Mesothelial cell of epicardium (in vitro differentiated cells): ENCODE measurements at places on chromosomes 6 and 20. TPM values are rescaled to one million over a fixed set of nuclear protein-coding genes. Genes with fewer than 3 reads are reported as not detected.

- H3K36me3 ChIP-seq, result peaks cover 18% of the 10 kb centered on the region
- H3K4me3 ChIP-seq, result no peak overlapping the region
- H3K27ac ChIP-seq, result no peak overlapping the region
- DNase-seq, result no peak
These were observed 45.4 kb downstream of the CEP162 start for GRCh38 chr6:84182001-84182400.

DNA sequence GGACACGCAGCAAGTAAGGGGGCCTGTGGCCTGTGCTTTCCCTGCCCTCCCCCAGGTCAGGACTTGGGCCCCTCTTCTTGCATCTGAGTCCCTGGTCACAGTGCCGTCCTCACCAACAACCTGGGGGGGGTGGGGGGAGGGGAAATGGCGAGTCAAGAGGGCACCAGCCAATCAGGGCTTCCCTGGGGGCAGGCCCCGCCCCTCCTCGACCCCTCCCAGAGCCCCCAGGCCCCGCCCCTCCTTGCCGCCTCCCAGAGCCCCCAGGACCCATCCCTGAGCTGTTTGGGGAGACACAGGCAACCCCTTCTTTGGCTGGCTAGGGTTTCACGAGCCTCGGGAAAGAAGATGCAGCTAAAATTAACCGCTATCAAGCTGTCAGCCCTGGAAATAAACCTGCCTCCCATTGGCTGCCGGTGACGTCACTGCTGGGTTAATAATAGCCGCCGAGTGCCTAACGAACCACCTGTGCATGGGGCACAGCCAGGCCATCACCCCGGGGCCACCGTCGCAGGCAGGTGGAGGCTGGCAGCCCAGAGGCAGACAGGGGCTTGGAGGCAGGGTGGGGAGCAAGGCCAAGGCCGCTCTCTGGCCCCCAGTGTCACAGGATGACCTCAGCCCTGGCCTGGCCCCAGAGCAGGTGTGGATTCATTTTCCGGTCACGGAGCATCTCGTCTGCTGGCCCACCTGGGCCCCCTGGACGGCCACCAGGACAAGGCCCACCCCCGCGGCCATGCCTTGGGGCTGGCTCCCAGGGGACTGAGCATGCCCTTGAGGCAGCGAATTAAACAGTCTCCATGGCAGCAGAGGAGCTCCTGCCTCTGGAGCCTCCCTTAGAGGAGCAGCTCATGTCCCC, 3.2 kb upstream of the EEF1A2 start:
- peaks cover under 1% of the 10 kb centered on the region for H3K4me1 ChIP-seq
- DNase-seq, result no peak
- peaks cover 51% of the 10 kb centered on the region for H3K27me3 ChIP-seq
- no peak overlapping the region for H3K27ac ChIP-seq

- H3K4me3 ChIP-seq, result no peak overlapping the region
- DNase-seq, result no peak
- H3K27me3 ChIP-seq, result peaks cover 45% of the 10 kb centered on the region
- H3K4me1 ChIP-seq, result no peaks in the 10 kb centered on the region
- H3K36me3 ChIP-seq, result no peaks in the 10 kb centered on the region
These were observed 73.2 kb upstream of the BHLHE23 start for GRCh38 chr20:63079971-63080370.

DNA sequence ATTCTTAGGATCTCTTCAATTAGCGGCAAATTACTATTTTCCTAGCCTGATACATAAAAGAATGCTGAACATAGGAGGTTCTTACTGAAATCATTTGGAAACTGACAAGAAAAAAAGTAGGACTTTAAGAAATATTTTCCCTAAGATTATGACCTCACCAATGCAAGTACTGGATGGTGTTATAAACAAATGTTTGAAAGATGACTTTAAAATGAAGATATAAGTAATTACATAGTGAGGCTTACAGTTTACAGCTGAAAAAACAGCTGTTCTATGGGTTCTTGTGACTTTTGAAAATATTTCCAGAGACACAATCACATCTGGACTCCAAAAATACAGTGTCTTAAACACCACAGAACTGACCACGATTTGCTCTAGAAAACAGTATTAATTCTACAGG, 64.9 kb downstream of the ADAT2 start:
- H3K36me3 ChIP-seq, result no peaks in the 10 kb centered on the region
- no peak for DNase-seq
- H3K27me3 ChIP-seq, result no peaks in the 10 kb centered on the region
- no peaks in the 10 kb centered on the region for H3K4me1 ChIP-seq
- no peak overlapping the region for H3K4me3 ChIP-seq

Gene OPN5
- total RNA-seq, result not detected in 3 replicates

DNA sequence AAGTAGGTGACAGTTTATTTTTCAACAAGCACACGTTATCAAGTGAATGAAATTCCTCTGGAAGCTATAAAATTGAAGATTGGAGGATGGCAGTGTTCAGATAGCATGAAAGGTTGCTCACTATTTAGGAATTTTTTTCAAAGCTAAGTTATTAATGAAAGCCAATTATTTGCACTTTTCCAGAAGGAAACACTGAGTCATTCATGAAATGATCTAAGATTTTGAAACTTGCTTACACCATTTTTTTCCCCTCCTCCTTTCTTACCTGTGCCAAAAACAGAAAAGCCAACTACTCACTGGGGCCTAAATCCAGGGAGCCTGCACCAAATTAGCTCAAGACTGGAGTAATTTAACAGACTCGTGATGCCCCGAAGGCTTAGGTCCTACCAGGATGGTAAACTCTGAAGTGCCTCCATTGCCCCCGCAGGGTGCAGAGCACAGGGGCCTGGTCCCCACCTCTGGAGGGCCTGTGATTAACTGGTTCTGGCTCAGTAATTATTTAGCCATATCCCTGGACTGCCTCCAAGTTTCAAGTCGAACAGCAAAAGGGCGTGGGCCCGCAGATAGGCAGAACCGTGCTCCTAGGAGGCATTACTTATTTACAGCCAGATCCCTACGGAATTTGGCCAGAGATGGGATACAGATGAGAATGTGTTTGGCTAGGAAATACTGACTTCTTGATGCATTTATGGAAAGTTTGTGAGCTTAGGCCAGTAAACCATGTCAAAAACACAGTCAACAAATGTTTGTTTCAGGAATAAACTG, 28.0 kb upstream of the ZNF217 start:
- H3K4me1 ChIP-seq, result peaks cover 36% of the 10 kb centered on the region
- no peaks in the 10 kb centered on the region for H3K27me3 ChIP-seq
- H3K36me3 ChIP-seq, result no peaks in the 10 kb centered on the region
- peak overlapping the region; percentile 97 for H3K27ac ChIP-seq

Gene PLA2G7
- 0.45 to 0.54 TPM (median 0.49 TPM) in 3 replicates for total RNA-seq

DNA sequence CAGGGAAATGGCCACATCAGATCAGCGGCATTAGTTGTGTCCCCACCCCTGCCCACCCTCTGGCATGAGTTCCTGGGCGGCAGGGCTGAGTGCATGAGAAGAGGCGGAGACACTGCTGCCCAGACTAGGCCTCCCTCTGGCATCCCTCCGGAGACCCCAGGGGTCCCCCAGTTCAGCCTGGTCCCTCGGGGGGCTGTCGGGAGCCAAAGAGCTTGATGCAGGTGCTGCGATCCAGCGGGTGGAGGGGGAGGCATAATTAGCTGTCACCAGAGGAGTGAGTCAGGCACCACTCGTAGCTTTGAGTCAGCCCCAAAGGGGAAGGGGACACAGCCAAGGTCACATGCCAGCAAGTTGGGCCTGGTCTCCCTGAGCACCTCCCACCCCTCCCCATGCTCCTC, 34.5 kb downstream of the DLGAP4 start:
- no peaks in the 10 kb centered on the region for H3K36me3 ChIP-seq
- H3K27me3 ChIP-seq, result peaks cover 16% of the 10 kb centered on the region
- no peak overlapping the region for H3K4me3 ChIP-seq
- H3K4me1 ChIP-seq, result no peaks in the 10 kb centered on the region
- no peak overlapping the region for H3K27ac ChIP-seq
- no peak for DNase-seq

DNA sequence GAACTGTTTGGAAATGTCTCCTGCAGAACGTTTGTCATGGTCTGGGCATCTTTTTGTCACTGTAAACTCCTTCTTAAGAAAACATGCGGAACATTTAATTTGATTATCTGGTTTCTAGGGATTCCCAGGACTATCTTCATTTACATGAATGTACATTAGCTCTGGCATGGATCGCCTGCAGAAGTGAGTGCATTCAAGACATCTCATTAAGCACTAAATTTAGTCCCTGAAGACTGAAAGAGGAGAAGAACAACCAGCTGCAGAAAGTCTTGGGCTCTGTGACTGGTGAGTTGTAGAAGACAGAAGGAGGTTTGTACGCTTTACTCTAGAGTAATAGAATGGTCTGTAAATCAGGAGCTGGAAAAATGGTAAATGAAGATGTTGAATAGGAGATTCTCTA, 540.7 kb downstream of the BCKDHB start:
- DNase-seq, result no peak
- no peaks in the 10 kb centered on the region for H3K4me1 ChIP-seq
- H3K27me3 ChIP-seq, result no peaks in the 10 kb centered on the region
- no peak overlapping the region for H3K27ac ChIP-seq
- H3K36me3 ChIP-seq, result peaks cover 2% of the 10 kb centered on the region

DNA sequence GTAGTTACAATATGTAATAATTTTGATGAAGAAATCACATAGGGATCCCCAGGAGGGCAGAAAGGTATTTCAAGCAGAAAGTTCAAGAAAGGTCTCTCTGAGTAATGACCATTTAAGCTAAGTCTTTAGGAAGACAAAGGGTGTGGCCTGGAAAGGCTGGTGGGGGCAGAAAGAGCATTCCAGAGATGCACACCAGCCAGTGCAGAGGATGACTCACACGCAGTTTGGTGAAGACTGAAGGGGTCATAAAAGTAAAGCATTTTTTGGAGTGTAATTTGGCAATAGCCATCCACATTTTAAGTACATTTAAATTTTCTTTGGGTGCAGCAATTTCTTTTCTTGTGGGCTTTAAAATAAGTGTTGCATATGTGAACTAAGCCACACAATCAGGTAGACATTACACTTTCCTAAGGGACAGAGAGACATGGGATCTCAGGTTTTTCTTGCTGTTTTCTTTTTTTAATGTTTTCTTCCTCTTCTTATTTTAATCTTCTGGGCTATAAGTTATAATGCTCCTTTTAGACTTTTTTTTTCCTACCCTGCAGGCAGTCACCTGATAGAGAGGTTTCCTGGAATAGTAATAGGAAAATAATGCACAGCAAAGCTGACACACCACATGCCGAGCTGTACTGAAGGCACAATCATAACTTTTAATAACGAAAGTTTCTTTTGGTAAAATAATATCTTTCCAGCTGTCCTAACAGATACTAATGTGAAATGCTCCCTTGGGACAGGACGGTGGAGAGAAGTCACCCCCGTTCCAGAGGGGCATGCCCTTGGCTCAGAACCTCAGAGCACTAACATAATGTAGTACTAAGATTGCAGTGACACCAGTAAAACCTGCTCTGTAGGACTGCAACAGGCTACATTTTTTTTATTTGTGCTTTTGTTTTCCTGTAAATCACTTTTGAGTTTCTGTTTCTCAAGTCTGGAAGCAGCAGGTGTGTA, 49.6 kb upstream of the PTPRK start:
- H3K27me3 ChIP-seq, result no peaks in the 10 kb centered on the region
- H3K4me1 ChIP-seq, result peaks cover 17% of the 10 kb centered on the region
- no peak for DNase-seq
- peak overlapping the region; percentile 76 for H3K27ac ChIP-seq
- no peaks in the 10 kb centered on the region for H3K36me3 ChIP-seq

GRCh38 chr6:19804205-19805128, 32.7 kb upstream of the ID4 start:
- H3K4me1 ChIP-seq, result peaks cover 44% of the 10 kb centered on the region
- H3K27ac ChIP-seq, result peak overlapping the region; percentile 100
- peak; percentile 99 for DNase-seq
- H3K27me3 ChIP-seq, result no peaks in the 10 kb centered on the region

DNA sequence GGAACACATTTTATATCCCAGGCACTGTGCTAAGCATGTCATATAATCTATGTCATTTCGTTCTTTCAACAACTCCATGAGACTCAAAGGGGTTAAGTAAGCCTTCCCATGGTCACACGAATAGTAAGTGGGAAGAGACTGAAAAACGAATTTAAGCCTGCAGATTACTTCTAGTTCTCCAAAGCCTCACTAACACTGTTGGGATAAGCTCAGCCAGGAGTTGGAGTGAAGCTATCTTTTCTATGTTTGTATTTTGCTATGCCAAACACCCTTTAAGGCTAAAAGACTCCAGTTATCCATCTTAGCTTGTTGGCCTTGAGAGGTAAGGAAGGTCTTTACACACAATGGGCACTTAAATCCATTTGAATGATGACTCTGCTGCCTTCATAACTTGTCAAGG, 148.1 kb upstream of the UST start:
- no peak overlapping the region for H3K27ac ChIP-seq
- no peaks in the 10 kb centered on the region for H3K27me3 ChIP-seq
- H3K4me1 ChIP-seq, result peaks cover 2% of the 10 kb centered on the region

DNA sequence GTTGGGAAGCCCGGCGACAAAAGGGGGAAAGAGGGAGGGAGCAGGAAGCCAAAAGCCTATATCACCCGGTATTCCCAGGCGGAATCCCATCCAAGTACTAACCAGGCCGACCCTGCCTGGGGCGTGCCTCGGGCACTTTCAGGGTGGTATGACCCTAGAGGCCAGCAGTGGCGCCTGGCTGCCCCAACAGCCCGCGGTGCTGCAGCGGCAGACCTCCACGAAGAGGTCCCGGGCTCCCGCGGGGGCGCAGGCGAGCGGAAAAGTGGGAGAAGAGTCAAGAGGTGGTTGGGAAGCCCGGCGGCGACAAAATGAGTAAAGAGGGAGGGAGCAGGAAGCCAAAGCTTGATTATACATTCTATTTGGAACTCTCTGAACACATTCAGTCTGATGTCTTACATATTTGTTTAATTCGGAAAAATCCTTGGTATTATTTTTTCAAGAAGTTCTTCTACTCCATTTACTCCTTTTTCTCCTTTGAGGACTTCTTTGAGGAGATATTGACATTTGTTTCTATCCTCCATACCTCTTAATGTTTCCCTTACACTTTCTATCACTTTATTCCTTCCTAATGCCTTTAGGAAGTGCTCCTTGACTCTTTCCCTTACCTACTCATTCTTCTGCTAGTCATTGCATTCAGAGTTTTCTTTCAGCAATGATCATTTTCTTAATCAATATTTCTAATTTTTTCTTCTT, 11.5 kb downstream of the TREML4 start:
- peaks cover 95% of the 10 kb centered on the region for H3K27me3 ChIP-seq
- H3K27ac ChIP-seq, result no peak overlapping the region
- H3K36me3 ChIP-seq, result no peaks in the 10 kb centered on the region
- no peaks in the 10 kb centered on the region for H3K4me1 ChIP-seq

DNA sequence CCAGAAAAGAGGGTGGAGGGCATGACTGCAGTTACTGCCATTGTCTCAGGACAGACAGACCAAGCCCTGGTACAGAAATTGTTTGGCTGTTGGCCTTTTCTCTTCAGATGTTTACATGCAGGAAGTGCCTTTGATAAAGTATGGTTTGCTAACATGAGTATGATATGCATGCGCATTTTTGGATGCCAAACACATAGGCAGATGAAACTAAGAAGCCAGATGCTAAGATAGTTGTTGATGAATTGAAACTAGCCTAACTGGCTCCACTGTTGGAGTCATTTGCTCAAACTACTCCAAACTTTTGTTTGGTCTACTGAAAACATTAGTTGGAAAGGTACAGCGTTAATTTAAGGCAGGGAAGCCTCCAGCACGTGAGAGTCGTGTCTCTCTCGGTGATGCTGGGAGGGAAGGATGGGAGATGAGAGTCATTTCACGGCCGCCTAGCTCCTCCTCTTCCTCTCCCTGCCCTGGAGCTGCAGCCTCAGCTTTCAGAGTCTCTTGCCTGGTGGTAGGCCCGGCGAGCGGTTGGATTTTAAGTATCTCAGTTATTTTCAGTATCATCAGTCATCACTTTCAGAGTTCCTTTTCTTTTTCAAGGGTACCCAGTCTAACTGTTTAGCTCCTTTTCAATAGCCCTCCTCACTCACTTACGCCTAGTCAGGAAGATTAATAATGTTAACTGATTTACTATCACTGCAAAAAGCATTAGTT, 29.7 kb downstream of the RREB1 start:
- peak overlapping the region; percentile 97 for H3K27ac ChIP-seq
- no peaks in the 10 kb centered on the region for H3K36me3 ChIP-seq
- peaks cover 41% of the 10 kb centered on the region for H3K4me1 ChIP-seq
- H3K4me3 ChIP-seq, result peak overlapping the region; percentile 33
